Anterior cingulate cortex (tissue), 58 donors: ENCODE measurements at places on chromosomes 7 and 10.

GRCh38 chr7:76507723-76508406 lies 2.5 kb upstream of the UPK3B start:
- no peak for DNase-seq

DNA sequence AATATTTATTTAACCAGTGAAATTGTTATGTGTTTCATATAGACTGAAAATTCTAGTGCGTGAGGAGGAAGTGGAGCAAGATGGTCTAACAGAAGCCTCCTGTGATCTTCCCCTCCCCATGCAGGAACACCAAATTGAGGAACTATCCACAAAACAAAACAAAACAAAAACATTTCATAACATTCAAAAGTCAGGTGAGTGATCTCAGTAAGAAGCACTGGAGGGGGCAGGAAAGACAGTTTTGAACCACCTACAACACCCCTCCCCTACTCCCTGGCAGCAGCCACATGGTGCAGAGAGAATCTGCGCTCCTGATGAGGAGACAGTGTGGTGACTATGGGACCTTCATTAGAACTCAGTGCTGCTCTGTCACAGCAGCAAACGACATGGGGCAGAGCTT lies 221.9 kb upstream of the SEMA3C start:
- DNase-seq = no peak

- no peak for DNase-seq
Observed at GRCh38 chr7:7446616-7447015, 89.1 kb downstream of the COL28A1 start.

DNA sequence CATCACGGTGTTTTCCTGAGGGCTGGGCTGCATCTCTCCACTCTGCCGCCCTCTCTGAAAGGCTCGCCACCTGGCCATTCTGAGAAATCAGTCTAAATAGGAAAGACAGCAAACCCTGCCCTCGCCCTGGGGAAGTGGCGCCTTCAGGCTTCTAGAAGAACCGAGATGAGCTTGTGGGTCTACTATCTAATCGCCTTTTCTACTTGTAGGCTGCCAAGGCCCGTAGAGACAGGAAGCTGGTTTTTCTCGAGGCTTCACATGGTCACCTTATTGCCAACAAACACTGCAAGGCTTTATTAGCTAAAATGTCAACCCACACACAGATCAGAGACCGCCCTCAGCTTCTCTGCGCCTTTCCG lies 21.4 kb downstream of the LAT2 start:
- DNase-seq = no peak

- no peak for DNase-seq
Observed at GRCh38 chr10:32149252-32149955, 93.2 kb upstream of the KIF5B start.

DNA sequence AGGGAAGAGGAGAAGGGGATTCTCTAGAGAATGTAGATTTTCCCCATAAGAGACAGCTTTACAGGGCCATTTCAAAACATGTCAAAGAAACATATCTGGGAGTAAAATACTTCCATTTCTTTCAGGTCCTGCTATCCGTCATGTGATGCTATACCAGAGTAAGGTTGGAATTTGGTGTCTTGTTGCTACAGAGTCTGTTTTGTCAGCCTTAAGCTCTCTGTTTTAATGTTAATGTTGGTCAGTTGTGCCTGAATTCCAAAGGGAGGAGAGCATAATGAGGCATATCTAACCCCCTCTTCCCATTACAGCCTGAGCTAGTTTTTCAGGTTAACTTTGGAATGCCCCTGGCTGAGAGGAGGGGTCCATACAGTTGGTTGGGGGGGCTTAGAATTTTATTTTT lies 94.7 kb upstream of the CCDC71L start:
- no peak for DNase-seq

DNA sequence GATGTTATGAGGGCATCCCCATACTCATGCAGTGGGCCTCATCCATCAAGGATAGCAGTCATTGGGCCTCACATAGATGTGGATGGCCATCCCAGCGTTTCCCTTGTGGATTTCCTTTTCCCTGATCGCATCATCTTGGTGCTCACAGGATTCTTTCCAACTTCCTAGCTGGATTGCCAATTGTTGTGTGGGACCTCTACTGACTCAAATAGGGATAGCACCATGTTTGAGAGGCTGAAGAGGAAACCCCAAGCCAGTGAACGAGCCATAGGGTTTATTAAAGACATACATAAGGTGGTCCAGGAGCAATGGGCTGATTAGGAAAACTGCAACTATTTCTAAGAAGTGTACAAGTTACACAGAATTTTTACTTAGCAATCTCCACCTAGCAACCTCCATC lies 21.8 kb downstream of the ASZ1 start:
- DNase-seq = no peak
